ENCODE measurements at places on chromosomes 1 and 21.

DNA sequence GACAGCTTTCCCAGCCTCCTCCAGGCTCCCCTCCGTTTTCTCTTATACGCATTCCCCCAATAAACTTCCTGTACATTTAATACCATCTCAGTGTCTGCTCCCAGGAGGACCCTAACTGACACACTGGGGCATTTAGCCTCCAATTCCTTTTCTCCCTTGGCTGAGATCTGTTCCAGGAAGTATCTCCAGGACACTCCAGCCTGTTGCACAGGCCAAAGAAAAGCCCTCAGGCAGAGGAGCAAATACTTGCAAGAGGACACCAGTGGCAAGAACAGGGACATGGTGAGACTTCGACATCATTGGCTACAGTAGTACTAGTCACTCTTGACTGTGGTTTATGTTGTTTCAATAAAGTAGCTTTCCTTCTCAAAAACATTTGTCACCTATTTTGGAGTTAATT lies 4.7 kb upstream of the SYNJ1 start:
- DNase-seq, result no peak

GRCh38 chr1:116287341-116288200 lies 85.5 kb upstream of the ATP1A1 start:
- no peak for DNase-seq

GRCh38 chr1:211609120-211610024 lies 30.4 kb upstream of the SLC30A1 start:
- no peak for DNase-seq

DNA sequence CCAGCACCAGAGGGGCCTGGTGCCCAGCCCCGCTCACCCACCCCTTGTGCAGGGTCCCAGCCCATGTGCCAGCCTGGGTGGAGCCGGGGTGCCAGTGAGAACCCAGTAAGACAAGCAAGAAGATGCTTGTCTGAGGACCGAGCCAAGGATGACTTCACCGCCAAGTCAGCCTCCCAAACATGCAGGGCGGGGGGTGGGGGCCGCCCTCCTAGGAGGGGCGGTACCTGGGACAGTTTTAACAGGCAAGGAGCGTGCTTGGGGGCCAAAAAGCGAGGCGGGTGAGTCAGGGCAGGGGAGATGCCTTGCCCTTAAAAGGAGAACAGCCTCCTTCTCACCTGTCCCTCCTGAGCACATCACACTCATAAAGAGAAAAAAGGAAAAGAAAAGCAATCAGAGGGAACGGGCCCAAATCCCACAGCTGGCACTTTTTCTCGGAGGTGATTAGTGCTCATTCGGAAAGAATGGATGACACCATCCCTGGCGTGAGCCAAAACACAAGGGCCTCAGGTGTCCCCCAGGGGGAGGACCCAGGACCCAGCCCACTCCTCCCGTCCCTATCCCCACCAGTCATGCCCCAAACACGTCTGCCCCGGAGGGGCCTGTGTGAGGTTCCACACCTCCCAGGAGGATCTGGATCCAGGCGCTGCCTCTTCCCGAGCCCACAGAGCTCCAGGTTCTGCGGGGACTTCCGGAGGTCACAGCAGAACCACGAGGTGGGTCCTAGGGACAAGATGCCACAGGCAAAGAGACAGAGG lies 77.6 kb upstream of the IFFO2 start:
- no peak for DNase-seq

DNA sequence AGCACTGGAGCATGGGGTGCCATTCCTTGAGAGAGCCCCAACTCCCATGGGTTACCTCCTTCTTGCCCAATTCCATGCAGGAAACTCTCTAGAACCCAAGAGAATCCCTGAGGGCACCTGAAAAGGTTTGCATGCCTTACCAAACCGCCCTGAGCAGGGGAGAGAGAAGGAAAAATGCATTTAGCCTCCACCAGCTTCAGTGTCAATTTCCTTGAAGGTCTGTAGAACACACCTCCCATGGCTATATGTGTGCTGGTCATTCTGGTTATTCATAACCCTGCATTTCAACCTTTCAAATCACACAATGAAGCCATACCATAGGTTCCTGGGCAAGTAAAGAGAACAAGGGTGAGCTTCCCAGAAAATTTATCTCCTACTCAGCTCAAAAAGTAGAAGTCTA lies 39.6 kb downstream of the HSD3B1 start:
- no peak for DNase-seq

GRCh38 chr1:147167365-147167764 lies 4.9 kb downstream of the PRKAB2 start:
- DNase-seq, result no peak

DNA sequence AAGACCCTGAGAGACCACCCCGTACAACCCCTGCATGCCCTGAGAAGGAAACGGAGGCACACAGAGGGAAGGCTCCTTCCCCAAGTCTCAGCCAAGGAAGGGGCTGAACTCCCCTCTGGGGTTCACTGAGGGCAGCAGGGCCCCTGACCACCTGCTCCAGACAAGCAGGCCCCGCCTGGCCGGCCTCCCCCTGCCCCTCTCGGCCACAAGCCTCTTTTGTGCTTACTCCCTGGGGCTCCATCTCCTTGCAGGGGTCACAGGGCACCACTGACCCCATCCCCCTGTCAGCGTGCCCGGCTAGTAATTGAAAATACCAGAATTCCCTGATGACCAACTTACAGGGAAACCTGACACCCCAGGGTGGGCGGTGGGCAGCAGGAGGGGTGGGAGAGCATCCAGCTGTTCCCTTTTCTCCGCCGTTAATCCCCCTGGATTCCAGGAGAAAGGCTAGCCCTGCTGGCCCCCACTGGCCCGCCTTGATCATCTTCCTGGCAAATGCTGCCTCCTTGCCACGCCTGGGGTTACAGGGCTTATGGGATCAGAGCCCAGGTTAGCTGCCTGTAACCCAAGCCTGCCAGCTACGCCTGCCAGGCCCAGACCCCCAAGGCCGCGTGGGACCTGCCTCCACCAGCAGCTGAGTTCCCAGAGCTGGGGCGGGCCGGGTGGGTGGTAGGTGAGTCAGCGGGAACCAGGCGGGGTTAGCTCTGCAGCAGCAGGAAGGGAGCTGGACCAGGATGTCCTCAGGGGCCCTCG lies 96.1 kb downstream of the LACTBL1 start:
- DNase-seq, result no peak

DNA sequence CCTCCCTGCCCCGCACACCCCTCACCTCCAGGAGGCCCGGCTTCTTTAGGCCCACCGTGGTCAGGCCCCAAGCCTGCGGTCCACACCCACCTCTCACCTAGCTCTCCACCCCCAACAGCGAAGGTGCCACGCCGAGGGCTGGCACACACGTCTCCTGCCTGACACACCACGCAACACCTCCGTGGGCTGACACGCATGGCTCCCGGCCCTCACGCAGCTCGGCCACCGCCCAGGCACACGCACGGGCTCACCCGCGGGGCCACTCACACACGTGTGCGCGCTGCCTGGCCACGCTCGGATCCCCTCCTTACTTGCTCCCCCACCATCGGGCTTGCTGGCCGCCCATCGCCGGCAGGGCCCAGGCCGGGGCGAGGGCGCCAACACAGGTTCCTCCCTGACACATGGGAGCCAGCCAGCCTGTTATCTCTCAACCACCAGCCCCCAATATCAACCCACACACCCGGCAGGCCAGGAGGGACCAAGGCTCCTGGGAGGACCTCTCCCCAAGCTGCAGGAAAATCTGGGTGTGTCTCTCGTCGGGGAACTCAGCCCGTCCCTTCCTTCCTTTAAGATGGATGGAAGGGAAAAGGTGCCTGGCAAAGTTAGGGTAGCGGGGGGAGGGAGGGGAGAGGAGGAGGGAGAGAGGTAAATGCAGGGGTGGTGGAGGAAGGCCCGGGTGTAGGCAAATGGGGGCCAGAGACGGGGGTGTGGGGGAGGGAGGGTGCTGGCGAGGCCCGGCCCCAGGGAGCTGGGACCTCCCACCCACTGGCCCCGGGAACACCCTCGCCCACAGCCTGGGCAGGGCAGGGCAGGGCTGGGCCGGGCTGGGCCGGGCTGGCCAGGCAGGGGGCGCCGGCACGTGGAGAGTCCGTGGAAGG lies 546 bp downstream of the ELOVL1 start:
- no peak for DNase-seq

Data from COR-L47 (cell line).